ENCODE measurements at places on chromosomes 3 and 15. TPM values are rescaled to one million over a fixed set of nuclear protein-coding genes. Genes with fewer than 3 reads are reported as not detected.

Gene MESP2
- not detected for total RNA-seq

Gene IL17RE
- total RNA-seq, result 4.9 TPM

Gene LRRIQ4
- 0.31 TPM for total RNA-seq

Gene TRH
- 0.36 TPM for total RNA-seq

Gene LDHAL6B
- not detected for total RNA-seq

- H3K4me3 ChIP-seq, result no peak overlapping the region
- no peaks in the 10 kb centered on the region for H3K4me1 ChIP-seq
- peaks cover 7% of the 10 kb centered on the region for H3K27me3 ChIP-seq
- no peak for DNase-seq
- H3K36me3 ChIP-seq, result no peaks in the 10 kb centered on the region
Observed at GRCh38 chr3:189641776-189642175, 10.6 kb downstream of the TP63 start.

GRCh38 chr15:63881431-63881830, 47.7 kb upstream of the HERC1 start:
- no peak overlapping the region for H3K4me3 ChIP-seq
- no peak for DNase-seq
- H3K36me3 ChIP-seq, result no peaks in the 10 kb centered on the region
- no peak overlapping the region for H3K27ac ChIP-seq
- peaks cover 8% of the 10 kb centered on the region for H3K27me3 ChIP-seq
- H3K4me1 ChIP-seq, result no peaks in the 10 kb centered on the region

DNA sequence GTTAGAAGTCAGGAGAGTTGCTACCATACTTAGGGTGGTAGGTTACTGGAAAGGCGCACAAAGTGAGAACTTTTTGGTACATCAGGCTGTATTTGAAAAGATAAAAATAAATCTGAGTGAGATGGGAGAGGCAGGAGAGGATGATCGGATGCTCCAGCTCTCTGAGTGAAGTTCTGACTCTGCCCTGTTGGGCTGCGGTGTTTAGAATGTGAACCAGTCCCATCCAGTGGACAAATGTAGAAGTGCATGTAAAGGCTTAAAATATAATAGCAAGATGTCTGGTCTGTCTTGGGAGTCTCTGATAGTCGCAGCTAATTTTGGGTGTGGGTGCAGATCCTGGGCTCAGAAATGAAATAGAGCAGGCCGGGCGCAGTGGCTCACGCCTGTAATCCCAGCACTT, 30.4 kb downstream of the ACKR2 start:
- no peak overlapping the region for H3K27ac ChIP-seq
- no peak overlapping the region for H3K4me3 ChIP-seq
- peaks cover 6% of the 10 kb centered on the region for H3K4me1 ChIP-seq
- H3K27me3 ChIP-seq, result peaks cover 11% of the 10 kb centered on the region
- no peaks in the 10 kb centered on the region for H3K36me3 ChIP-seq
- no peak for DNase-seq

- DNase-seq, result no peak
- peaks cover 4% of the 10 kb centered on the region for H3K4me1 ChIP-seq
- peak overlapping the region; percentile 49 for H3K27ac ChIP-seq
- peaks cover 29% of the 10 kb centered on the region for H3K36me3 ChIP-seq
- no peaks in the 10 kb centered on the region for H3K27me3 ChIP-seq
Observed at GRCh38 chr15:84840741-84841429, 23.7 kb downstream of the ALPK3 start.
